ENCODE measurements at places on chromosomes 2 and 18.

DNA sequence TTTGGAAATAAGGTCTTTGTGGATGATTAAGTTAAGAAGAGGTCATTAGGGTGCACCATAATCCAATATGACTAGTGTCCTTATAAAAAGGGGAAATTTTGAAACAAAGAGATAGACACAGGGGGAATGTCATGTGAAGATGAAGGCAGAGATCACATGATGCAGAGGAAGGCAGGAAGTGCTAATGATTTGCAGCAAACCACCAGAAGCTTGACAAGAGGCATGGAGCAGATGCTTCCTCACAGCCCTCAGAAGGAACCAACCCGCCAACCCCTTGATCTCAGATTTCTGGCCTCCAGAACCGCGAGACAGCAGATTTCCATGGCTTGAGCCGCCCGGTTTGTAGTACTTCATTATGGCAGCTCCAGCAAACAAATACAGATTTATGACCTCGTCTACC, 17.4 kb upstream of the SMARCAL1 start:
- no peak for DNase-seq

DNA sequence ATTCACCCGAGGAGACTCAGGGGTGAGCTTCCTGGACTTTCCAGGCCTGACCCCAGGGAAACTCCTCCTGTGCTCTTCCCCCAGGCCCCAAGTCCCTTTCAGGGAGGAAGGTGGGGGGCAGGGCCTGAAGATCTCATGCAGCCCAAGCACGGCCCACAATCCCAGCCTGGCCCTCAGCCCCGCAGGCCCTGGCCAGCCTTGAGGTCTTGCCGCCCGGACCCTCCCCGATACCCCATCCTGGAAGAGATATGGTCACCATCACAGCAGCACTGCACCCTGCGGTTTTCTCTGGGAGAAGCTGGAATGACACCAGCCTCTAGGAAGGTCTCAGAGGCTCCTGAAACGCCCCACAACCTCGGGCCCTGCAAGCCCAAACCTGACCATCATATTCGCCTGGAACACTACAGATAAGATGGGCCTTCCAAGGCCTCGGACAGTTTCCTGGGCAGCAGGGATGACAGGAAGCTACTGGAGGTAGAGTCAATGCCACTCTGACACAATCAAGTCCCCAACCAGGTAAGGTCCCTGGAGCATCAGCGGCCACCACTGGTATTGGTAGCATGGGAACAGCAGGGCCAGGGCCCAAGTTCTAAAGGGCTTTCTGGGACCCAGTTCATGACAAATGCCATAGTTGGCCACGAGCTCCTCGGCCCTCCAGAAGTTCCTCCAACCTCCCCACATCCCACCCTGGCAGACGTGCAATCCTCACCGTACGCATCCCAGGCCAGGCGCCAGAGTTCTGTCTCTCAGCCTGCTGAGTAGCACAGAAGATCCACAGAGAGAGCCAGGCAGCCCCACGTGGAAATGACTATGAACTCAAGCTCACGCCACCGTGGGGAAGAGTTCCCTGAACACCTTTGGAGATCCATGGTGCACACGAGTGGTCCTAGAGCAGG, 8.6 kb downstream of the SDC1 start:
- no peak for DNase-seq

GRCh38 chr2:213164263-213164662, 12.9 kb upstream of the IKZF2 start:
- DNase-seq = no peak

GRCh38 chr2:172270278-172271079, 156.9 kb upstream of the ITGA6 start:
- DNase-seq = no peak

GRCh38 chr2:237121321-237121720, 35.6 kb downstream of the COPS8 start:
- no peak for DNase-seq

Measured in NCI-H1092 (cell line).